ENCODE measurements at places on chromosomes 13 and 19. TPM values are rescaled to one million over a fixed set of nuclear protein-coding genes. Genes with fewer than 3 reads are reported as not detected.

The FCAR gene
- not detected for total RNA-seq

The KCNC3 gene
- total RNA-seq = 6.4 TPM

The CRX gene
- not detected for total RNA-seq

The ZNF177 gene
- 3.8 TPM for total RNA-seq

The SAFB2 gene
- total RNA-seq = 124 TPM

The ZNF578 gene
- total RNA-seq = 0.69 TPM

The LSR gene
- total RNA-seq = 1.9 TPM

The FSD1 gene
- total RNA-seq = 14.4 TPM

The SERPINE3 gene
- not detected for total RNA-seq

The LACC1 gene
- total RNA-seq = 0.47 TPM

The TRPC4 gene
- total RNA-seq = 25.3 TPM

The ZNF112 gene
- 7.8 TPM for total RNA-seq

DNA sequence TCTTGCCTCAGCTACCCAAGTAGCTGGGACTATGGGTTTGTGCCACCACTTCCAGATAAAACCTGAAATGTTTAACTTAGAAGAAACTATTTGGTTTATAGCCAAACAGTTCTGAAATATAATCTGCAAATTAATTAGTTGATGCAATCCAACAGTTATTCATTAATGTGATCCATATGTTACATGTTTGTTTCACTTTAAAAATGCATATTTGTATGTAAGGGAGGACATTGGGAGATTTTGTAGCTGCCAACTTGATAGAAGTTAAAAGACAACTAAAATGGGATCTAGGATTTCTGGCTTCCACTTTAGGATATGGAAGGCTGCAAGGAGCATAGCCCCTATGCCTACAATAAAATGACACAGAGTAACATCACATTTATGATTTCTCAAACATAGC lies 532.5 kb upstream of the SLC10A2 start:
- DNase-seq = no peak

GRCh38 chr13:107807306-107808073 lies 407.8 kb downstream of the LIG4 start:
- DNase-seq = no peak

- no peak for DNase-seq
Observed at GRCh38 chr13:99289674-99290337, 17.4 kb downstream of the GPR183 start.

GRCh38 chr19:16613841-16614240 lies 14.2 kb downstream of the MED26 start:
- DNase-seq = no peak

DNA sequence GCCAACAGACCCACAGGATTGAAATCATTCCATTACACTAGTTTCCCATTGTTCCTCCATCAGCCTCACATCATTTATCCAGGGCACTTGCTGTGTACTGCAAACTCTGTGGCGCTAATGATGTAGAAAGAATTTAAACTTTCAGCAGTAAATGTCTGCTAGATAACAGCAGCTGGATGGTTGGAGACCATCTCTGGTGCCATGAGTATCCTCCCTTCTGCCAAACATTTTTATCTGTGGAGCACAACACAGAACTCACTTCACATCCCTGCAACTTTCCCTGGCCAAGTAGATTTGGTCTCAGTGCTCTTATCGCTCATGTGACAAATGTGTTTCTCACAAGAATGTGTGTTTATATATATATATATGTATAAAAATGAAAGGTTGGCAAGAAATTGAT lies 481.9 kb downstream of the FGF9 start:
- DNase-seq = no peak

GRCh38 chr19:39237200-39238184 lies 7.3 kb downstream of the IFNL3 start:
- no peak for DNase-seq

GRCh38 chr19:10193790-10194499 lies 808 bp downstream of the DNMT1 start:
- DNase-seq = peak; percentile 44

- DNase-seq = peak; percentile 63
Observed at GRCh38 chr13:45141369-45141768, 21.1 kb downstream of the GTF2F2 start.

DNA sequence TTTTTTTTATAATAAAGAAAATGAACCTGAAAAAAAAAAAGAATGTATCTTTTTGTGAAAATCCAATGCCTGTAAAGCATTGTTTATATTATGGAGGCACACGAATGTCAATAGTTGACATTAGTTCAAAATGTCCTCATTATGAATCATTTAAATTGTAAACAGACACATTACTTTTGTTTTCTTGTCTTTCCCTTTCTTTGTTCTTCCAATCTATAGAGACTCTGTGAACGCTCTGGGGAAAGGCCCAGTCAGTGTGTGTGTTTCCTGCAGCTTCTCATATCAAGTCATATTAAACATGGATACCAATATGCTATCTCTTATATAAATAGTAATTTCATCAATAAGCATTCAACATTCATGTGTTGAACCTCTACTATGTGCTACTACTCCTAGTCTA lies 193.1 kb downstream of the KCTD12 start:
- no peak for DNase-seq

DNA sequence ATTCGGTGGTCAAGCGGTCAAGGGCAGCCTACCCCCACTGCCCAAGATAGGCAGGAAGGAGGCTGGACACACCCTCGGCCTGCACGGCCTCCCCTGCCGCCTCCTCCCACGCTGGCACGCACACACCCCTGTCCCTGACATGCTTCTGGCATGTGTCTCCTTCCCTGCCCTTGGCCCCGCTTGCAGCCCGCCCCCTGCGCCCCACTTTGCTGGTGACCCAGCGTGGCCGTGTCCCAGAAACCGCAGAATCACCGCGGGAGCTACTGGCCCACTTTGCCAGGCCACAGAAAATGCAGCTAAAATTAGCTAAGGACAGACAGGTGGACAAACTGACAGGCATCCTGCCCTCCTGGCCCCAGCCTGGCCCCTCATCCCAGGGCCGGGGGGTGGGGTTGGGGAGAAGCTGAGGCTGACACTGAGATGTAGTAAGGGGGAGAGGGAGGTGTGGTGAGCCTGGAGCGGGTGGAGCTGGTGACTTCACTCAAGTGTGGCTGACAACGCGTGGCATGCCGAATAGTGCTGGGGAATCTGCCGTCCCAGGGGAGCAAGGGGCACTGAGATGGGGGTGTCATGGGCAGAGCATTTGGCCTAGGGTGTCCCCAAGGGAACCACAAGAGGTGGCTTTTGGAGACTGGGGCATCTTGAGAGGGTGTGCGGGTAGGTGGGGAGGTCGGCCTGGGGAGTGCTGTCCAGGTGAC lies 2.4 kb downstream of the SHANK1 start:
- no peak for DNase-seq

DNA sequence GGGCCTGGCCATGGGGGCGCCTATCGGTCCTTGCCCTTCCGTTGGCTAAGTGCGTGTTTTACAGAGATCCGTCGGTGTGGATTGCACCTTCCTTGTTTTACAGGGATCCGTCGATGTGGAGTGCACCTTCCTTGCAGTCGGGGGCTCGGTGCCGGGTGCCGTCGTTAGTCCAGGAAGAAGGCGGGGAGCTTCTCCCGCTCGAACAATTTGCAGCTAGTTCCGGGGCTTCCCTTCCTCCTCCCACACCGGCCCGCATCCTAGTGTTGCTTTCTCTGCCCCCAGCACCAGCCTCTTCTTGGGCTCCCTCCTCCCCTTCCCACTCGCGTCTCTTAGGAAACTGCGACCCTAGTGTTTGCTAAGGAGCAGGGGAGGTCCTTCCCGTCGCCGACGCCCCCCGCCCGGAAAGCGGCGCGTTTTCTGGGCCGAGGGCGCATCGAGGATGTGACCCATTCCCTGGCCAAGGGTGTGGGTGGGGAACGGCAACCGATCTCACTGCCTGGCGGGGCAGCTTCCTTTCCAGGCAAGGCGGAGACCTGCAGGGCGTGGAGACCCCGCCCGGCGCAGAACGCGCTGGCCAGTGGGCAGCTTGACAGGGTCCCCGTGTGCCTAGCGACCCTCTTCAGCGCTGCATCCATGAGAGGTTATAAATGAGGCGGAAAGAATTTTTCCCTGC lies 75.7 kb upstream of the ZNF91 start:
- no peak for DNase-seq

- no peak for DNase-seq
Observed at GRCh38 chr13:35530147-35530546, 53.7 kb upstream of the MAB21L1 start.

DNA sequence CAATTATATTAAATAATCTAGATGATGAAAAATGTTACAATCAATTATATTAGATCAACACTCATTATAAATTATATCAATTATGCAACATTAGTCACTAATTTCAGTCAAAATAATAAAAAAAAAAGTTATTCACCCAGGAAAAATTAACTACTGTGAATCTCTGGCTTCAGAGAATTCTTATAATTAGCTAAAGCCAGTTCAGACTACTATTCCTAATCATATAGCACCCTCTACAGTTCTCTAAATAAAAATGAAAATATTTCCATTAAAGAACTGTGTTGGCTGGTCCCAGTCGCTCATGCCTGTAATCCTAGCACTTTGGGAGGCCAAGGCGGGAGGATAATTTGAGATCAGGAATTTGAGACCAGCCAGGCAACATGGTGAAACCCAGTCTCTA lies 33.0 kb downstream of the XPO4 start:
- peak; percentile 31 for DNase-seq

DNA sequence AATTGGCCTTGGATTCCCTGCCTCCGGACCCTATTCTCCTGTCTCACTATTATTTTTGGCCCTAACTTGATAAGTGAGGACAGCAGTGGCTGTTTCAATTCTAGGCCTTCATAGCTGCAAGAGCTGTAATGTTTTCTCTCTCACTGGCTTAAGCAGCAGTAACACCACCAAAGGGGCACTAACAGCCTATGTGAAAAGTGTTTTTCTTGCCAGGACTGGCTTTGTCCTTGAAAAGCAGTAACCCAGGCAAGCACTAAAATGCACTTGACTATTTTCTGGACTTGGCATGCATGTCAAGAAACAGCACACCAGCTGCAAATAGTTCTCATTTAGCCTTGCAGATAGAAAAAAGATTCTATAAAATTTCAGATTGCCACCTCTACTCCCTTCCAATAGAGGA lies 9.3 kb upstream of the FBXL3 start:
- no peak for DNase-seq

DNA sequence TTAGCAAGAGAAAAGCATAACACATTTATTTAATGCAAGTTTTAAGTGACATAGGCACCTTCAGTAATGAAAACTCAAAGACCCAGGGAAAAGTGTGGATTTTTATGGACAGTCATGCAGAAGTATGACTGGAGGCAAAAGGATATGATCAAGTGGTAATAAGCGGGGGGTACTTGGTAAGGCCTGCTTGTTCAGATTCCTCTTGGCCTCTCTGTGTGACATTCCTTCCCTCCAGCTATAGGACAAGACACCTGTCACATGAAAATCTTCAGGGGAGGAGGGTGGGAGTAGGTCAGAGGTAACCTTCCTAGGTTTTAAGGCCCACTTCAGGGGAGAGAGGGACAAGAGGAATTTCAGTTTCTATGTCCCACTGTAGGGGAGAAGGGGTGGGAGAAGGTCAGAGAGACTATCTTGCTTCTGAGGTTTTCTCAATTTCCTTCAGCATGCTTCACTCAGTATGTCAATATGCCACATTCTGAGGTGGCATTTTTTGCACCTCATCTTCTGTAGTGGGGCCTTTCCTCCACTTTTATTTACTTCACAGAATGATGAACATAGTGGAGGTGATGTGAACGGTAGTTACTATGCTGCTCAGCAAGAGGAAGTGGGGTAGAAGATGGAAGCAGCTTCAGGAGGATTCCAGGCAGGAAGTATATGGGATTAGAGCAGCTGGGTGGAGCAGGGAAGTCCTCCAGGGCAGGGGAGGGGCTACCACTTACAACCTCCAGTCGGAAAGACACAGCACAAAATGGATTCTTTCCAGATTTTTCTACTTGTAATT lies 73.2 kb upstream of the RFC3 start:
- DNase-seq = peak; percentile 20

GRCh38 chr13:114074671-114075315 lies 57.6 kb downstream of the RASA3 start:
- no peak for DNase-seq

DNA sequence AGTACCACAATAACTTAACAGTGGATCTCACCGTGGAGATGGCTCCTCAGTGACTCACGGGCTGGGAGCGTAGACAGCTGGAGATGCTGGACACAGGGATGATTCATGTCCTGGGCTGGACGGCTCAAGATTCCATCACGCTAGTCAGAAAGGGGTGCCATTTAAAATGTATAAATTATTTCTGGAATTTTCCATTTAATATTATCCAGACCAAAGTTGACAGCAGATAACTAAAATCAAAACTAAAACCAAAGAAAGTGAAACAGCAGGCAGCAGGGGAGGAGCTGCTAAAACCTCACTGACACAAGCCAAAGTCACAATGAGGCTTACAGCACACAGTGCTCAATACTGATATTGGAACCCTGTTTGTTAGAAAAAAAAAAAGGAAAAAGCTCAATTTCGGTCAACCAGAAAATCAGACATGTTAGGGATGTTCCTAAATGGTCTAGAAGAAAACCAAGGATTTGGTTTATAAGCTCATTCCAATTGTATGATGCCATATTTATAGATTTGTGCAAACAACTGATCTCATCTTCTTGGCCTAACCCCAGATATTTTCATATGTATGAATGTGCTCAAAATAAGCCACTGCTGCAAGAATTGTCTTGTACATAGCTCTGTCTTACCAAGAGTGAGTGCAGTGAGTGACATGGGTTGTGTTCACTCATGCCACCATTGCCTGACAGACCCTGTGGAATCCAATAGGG lies 111.8 kb downstream of the SACS start:
- no peak for DNase-seq

GRCh38 chr13:112177450-112178288 lies 110.7 kb downstream of the SOX1 start:
- peak; percentile 62 for DNase-seq

DNA sequence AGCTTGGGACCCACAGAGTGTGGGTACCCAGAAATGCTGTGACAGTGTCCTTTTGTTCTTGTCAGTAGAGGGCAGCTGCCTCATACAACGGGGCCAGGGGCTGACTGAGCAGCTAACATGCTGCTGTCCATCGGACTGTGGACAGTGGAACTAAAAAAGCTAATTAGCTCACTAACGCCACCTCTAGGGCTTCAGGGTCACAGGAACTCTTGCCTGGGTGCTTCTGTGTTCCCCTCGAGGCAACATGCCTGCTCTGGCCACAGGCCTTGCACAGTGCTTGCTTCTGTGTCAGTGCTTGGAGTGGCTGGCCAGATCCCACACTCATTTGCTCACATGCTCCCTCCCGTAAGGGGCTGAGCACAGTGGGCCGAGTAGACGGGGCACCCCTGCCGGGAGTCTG lies 377.0 kb downstream of the OLFM4 start:
- no peak for DNase-seq

GRCh38 chr13:105969761-105970160 lies 565.7 kb downstream of the EFNB2 start:
- DNase-seq = no peak

- DNase-seq = no peak
Observed at GRCh38 chr19:8196271-8196927, 12.8 kb upstream of the CERS4 start.

- no peak for DNase-seq
Observed at GRCh38 chr13:98921786-98922185, 56.1 kb downstream of the DOCK9 start.

- DNase-seq = no peak
Observed at GRCh38 chr13:50732712-50733111, 110.8 kb downstream of the DLEU7 start.

GRCh38 chr13:51552027-51552426 lies 32.2 kb upstream of the WDFY2 start:
- no peak for DNase-seq

Data from A673 (cell line).